ENCODE measurements at places on chromosomes 4 and X.
A peak's percentile ranks its signal among the peaks of the same experiment; 100 is the strongest.

DNA sequence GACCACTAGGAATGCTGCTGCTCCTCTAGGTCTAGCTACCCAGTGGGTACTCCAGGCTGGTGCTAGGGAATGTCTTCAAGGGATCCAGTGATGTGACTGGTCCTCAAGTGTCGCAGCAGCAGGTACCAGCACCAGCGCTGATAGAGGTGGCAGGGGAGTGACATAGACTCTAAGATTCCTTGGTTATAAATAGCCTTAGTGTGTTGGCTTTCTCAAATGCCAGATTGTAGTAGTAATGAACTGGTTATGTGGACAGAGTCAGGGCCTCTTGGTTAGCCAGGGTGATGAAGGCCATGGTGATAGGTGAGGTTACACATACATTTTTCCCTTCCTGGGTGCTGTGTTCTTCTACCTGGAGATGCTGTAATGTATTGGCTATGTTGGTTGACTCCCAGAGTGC, 38.3 kb downstream of the DCLK2 start:
- no peak for DNase-seq

DNA sequence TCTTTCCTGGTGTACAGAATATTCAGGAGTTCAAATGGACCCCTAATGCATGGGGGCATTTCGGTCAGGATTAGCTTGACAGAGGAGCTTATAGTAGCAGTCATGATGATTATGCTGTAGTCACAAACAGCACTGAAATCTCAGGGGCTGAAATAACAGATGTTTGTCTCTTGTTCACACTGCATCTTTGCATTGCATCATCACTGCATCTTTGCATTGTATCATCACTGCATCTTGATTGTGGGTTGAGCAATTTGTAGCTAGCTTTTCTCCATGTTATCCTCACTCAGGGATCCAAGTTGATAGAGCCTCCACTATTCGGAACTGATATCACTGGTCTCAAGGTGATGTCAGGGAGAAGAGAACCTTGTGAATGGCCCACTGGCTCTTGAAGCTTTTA, 160.9 kb downstream of the GATB start:
- no peak for DNase-seq

DNA sequence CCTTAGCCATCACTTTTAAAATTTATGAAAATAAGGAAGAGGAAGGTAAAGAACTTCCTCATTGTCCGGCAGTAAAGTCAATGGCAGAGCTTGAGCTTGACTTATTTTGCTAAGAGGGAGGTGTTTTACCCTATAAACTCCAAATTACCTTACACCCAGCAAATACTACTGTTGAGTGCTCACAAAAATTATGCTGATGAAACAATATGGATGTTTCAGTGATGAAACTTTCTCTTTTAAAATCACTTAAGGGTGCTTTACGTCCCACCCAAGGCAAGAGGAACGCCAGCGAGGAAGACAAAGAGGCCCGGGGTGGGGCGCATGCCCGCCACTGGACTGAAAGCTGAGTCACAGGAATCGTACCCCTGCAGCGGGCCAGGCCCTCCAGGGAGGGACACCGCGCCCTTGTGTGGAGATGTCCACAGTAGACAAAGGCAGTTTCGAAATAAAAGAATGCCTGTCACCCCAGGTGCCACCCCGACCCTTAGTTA, 560 bp upstream of the TMSB4X start:
- DNase-seq: peak; percentile 74

- no peak for DNase-seq
Observed at GRCh38 chr4:177975315-177975987, 533.2 kb upstream of the AGA start.

DNA sequence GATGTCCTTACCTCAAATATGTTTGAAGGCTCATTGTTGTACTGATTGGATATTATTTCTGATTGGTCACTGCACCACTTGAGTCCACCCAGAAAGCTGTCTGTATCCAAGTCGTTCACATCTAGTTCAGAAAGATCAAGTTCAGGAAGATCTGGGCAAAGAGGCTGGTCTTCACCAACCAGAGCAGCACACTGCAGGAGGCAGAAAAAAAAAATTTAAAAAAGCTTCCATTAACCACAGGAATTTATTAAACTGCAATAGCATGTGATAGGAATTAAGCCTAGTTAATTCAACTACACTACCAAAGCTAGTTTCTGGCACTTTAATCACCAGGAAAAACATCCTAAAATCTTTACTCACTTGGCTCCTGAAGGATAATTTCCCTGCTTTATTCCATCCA, 5.1 kb downstream of the PPARGC1A start:
- no peak for DNase-seq

DNA sequence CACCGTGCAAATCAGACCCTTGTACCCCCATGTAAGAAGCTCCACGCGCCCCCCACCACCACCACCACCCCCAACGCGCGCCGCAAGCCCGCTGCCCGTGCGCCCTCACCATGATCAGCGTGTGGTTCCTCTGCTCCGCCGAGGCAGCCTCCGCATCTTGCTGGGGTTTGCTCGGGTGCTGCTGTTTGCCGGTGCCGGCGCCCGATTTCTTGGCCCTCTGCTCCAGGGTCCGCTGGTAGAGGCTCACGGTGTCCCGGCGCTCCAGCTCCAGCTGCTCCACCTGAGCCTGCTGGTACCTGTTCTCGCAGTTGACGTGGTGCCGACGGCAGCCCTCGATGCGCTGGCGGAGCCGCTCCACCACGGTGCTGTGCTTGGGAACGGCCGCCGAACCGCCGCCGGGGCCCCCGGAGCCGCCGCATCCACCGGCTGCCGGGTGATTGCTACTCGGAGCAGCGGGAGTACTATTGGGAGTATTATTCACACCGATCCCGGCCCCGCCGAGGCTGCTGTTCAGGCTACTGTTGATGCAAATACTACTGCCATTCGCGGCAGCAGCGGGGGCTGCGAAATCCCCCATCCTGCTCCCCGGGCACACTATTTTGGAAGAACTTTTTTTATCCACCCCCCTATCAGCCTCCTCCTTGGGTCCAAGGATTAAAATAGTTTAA, 1.1 kb downstream of the MAML3 start:
- peak; percentile 42 for DNase-seq

DNA sequence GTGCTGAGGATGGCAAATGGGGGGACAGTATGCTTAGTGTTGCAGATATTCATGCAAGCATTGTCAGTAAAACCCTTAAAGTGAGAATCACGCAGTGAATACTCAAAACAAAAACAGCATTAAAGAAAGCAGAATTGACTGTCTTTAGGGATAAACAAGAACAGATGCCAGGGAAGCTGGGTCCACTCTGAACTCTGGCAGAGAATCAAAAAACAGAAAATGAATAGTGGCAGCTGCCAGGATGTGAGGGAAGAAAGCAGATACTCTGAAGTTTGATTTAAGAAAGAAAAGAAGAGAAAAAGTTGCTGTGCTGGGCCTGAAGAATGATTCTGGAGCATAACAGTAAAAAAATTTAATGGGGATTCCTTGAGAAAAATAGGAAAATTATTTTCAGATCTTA, 131.5 kb downstream of the GABRA2 start:
- no peak for DNase-seq

DNA sequence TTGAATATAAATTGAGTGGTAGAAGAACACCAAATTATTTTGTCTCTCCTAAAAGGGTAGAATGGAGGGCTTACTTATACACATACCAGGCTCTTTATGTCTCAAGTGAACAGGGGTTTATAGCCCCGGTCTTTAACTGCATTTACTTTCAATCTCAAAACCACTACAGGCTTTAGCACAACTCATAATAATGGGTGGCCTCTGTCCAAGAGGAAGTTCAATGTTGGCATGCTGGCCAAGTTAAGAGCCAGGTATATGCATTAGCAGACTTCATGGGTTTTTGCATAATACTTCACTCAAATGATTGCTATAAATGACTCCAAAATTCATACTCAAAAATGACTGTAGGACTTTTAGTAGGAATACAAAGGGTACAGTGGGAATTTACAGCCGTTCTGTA, 118.5 kb upstream of the OTUD4 start:
- no peak for DNase-seq

GRCh38 chr4:94843216-94843615, 85.5 kb downstream of the BMPR1B start:
- no peak for DNase-seq

- no peak for DNase-seq
Observed at GRCh38 chr4:108529984-108530905, 90.1 kb upstream of the RPL34 start.

DNA sequence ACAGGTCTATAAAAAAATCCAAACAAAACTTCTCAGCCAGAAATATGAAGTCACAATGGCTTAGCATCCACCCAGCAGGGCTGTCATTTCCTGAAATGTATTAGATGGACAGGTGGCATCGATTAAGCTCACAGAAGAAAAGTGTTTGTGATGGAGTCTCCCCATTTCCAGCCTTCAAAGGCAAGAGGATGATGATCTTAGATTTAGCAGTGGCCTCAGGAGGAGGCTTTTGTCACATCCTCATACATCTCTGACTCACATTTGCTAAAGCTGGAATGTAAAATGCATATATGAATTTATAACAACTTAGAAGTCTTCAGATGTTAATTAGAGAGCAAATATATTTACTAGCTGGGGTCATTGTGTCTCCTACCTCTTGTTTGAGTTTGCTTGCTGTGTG, 441.9 kb downstream of the SPRY1 start:
- DNase-seq: no peak

DNA sequence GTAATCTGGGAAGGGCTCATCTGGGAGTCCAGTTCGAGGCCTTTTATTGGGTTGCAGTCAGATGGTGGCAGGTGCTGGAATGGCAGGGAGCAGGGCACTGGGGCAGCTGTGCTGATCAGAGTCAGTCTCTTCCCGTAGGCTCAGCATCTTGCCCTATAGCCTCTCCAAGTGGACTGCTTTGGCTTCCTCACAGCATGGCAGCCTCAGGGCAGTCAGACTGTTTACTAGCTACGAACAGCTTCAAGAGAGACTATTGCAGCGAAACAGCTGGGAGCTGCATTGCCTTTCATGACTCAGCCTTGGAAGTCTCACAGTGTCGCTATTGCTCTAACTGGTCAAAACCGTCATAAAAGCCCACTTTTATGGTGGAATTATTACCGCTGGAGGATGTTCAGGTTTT, 26.8 kb upstream of the DUSP21 start:
- no peak for DNase-seq

- DNase-seq: no peak
Observed at GRCh38 chr4:80054375-80054774, 18.7 kb downstream of the ANTXR2 start.

GRCh38 chr4:108210989-108211835, 42.5 kb upstream of the LEF1 start:
- DNase-seq: no peak

DNA sequence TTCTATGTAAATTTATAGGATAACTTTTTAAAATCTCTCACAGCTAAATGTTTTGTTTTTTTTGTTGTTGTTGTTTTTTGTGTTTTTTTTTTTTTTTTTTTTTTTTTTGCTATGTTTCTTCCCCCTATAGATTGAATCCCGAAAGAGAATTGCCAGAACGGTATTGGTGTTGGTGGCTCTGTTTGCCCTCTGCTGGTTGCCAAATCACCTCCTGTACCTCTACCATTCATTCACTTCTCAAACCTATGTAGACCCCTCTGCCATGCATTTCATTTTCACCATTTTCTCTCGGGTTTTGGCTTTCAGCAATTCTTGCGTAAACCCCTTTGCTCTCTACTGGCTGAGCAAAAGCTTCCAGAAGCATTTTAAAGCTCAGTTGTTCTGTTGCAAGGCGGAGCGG, 4.1 kb downstream of the BRS3 start:
- DNase-seq: no peak

GRCh38 chr4:145333786-145334185, 147.9 kb upstream of the SMAD1 start:
- DNase-seq: no peak

- DNase-seq: no peak
Observed at GRCh38 chrX:48665991-48666390, 17.6 kb upstream of the WAS start.

DNA sequence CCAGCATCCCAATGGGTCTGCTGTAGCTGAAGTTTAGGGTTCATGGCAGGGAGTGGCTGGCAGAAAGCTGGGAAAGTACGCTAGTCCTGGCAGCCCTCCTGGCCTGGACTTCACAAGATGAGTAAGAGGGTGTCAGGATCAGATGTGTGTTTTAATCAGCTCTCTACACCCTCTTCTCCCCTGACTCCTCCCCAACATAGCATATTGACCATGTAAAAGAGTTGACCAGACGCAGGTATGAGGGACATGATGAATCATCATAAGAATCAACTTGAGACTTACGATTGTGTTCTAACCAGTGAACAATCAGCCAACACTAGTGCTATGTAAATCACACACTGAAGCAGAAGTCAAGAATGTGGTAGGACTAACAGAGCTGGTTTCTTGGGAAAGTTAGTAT, 5.3 kb downstream of the SOWAHB start:
- DNase-seq: no peak

DNA sequence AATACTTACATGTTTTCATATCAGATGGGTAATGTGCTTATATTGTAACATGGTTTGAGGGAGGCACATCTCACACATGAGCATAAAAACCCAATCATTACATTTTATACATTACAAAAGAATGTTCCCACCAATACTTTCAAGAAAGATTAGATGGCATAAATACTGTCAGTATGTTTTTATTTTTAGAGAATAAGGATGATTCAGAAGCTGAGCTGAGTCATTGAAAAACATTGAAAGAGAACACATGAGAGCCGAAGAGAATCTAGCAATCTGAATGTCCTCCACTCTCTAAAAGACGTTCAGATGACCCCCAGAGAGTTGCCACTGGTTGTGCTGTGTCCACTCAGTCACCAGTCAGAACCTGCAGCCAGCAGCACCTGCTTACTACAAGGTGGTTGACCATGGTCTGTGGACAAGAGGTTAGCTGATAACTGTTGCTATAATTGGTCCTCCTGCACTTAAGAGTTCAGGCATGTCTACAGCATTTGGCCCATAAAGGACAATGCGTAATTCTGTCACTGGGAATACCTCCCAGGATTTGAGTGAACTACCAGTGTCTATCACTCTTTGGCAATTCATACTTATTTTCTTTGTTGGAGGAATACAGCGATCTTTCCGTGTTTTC, 382.2 kb upstream of the IGFBP7 start:
- DNase-seq: no peak

DNA sequence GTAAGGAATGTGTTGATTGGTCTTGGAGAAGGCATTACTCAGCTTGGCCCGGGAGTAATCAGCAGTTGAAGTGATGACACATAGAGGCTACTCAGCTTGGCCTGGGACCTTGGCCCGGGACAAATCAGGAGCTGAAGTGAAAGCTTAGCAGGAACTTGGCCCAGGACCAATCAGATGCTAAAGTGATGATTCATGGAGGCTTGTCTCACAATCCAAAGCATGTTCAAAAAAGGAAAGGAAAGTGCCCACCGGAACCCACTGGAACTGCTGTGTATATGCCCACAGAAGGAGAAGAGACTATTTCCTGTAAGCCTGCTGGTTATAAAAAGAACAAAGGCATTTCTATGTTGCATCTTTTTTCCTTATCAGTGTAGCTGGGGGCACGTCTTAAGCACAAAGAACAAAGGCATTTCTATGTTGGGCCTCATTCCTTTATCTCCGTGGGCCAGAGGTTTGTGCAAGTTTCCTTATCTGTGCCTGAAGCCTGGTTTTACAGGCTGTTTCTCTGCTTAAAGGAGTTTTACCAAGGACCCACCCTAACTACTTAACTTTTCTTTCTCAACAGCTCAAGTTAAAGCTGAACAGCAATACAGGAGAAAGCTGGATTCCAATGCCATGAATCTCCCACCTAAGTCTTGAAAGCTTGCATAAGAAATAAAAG, 1176.7 kb downstream of the NLGN4X start:
- DNase-seq: peak; percentile 48

- no peak for DNase-seq
Observed at GRCh38 chrX:119145241-119145653, 17.6 kb upstream of the KIAA1210 start.

All from inflammatory macrophage (primary cell).